Activated CD4-positive, CD25-positive, alpha-beta regulatory T cell treated with anti-CD3 and anti-CD28 coated beads, Interleukin-2, amount 50 U/mL, for 72 hours (primary cell): ENCODE measurements at places on chromosomes 6 and 20.

DNA sequence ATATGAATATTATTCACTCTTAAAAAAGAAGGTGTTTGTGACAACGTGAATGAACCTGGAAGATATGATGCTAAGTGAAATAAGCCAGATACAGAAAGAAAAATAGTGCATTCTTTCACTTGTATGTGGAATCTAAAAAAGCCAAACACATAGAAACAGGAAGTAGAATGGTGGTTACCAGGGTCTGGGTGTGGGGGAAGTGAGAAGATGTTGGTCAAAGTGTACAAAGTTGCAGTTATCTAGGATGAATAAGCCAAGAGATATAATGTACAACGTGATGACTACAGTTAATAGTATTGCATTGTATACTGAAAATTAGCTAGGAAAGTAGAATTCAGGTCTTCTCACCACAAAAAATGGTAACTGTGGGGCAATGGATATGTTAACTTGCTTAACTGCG is 151.1 kb upstream of the HCRTR2 start:
- DNase-seq, result no peak

DNA sequence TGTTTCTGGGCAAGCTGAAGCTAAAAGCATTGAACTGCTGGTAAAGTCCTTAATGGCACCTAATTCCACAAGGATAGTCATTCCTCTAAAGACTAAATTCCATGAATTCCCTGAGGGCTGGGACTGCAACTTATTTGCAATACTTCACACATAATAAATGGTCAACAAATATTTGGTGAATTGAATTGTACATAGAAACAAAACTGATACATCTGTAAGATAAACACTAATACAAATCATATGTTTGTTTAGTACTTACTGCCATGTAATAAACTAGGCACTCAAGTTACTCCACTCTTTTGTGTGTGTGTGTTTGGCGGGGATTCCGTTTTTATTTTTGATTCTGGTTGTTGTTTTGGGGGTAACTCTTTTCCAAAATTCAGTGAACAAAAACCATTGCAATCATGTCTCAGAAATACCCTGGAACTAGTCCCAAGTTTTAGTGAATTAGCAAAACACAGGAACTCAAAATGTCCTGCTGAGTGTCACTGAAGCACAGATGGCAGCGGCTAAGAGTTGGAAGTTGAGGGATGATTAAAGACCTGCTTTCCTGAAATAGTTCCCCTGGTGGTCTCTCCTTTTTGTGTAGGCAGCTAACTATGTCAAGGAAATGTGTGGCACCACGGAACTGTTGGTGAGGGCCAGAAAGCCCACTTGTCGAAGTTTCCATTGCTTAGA is 74.8 kb upstream of the SNRPB2 start:
- no peak for DNase-seq

- no peak for DNase-seq
These were observed at the start of gene RIPOR3 for GRCh38 chr20:50690650-50691572. Gene RIPOR3 (minus strand): TSS chr20:50691542. CDS start chr20:50691128, 414 bp downstream.

- no peak for DNase-seq
These were observed 32.5 kb upstream of the PRND start for GRCh38 chr20:4689220-4689619.

- DNase-seq, result no peak
These were observed 10.0 kb downstream of the SNX5 start for GRCh38 chr20:17958373-17959256.

- no peak for DNase-seq
These were observed 6.4 kb downstream of the TAB2 start for GRCh38 chr6:149323925-149324324.

DNA sequence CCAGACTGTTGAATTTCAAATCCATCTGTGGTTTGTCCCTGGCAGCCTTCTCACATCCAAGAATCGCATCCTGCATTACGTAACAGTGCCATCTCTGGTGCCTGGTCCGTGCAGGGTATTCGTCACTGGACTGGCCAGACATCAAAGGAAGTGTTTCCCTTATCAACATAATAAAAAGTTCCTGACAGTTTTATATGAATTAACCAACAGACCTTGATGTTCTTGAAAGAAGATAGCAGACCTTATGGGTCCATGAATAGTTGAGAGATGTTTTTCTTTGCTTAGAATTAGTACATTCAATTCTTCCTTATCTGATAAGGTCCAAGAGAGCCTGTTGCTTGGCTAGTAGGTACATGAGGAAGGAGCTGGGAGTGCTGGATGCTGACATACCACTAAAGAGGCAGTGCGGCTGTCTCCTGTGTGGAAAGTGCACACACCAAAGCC is 77.6 kb downstream of the PHACTR2 start:
- DNase-seq, result no peak

GRCh38 chr20:48393311-48393685 is 434.5 kb downstream of the PREX1 start:
- no peak for DNase-seq

GRCh38 chr6:160767647-160768019 is 65.6 kb downstream of the PLG start:
- no peak for DNase-seq

DNA sequence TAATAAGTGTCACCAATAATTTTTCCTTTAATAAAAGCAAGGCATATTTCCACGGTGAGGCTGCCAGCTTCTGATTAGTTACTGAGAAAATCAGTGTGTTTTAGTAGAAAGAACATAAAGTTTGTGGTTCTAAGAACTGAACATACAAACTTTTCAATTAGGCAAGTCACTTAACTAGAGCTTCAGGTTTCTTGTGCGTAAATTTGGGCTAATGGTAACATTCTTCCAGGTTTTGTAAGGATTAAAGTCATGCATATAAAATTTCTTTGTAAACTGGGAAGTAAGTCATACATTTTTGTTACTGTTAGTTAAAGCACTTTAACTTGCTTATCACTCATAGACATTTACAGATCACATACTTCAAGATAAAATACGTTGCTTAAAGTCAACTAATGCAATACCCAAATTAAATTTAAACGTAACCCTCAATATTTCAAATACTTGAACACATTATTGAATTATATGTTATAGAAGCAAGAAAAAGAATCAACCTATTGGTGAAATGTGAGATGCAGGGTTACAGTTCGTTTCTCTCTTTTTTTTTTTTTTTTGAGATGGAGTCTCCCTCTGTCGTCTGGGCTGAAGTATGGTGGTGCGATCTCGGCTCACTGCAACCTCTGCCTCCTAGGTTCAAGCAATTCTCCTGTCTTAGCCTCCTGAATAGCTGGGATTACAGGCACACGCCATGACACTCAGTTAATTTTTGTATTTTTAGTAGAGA is 327.3 kb upstream of the NOX3 start:
- DNase-seq, result no peak

DNA sequence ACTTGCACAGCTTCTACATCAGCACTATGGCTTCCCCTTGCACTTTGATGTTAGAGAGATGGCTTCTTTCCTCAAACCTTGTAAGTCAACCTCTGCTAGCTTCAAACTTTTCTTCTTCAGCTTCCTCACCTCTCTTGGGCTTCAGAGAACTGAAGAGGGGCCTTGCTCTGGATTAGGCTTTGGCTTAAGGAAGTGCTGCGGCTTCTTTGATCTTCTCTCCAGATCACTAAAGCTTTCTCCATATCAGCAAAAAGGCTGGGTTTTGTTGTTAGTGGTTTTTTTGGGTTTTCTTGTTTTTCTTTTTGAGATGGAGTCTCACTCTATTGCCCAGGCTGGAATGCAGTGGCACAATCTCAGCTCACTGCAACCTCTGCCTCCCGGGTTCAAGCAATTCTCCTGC is 24.0 kb downstream of the CDK5RAP1 start:
- DNase-seq, result no peak

- peak; percentile 34 for DNase-seq
These were observed 46.1 kb downstream of the LYRM4 start for GRCh38 chr6:5214570-5215052.

- DNase-seq, result no peak
These were observed 456.2 kb downstream of the CD109 start for GRCh38 chr6:74152096-74152675.
